Astrocyte (in vitro differentiated cells and primary cell): ENCODE measurements at places on chromosomes 3 and 15. TPM values are rescaled to one million over a fixed set of nuclear protein-coding genes. Genes with fewer than 3 reads are reported as not detected.

The KCNH8 gene
- total RNA-seq = 0.10 and 0.45 TPM in 2 replicates

The PLCH1 gene
- 0.65 and 1.2 TPM in 2 replicates for total RNA-seq

The GREM1 gene
- 74.5 and 112 TPM in 2 replicates for total RNA-seq

The NDUFB5 gene
- 73.7 and 86.4 TPM in 2 replicates for total RNA-seq

The FETUB gene
- not detected in 2 replicates for total RNA-seq

The STAC gene
- total RNA-seq = 7.1 and 9.4 TPM in 2 replicates
